ENCODE measurements at places on chromosomes 1 and 21.

DNA sequence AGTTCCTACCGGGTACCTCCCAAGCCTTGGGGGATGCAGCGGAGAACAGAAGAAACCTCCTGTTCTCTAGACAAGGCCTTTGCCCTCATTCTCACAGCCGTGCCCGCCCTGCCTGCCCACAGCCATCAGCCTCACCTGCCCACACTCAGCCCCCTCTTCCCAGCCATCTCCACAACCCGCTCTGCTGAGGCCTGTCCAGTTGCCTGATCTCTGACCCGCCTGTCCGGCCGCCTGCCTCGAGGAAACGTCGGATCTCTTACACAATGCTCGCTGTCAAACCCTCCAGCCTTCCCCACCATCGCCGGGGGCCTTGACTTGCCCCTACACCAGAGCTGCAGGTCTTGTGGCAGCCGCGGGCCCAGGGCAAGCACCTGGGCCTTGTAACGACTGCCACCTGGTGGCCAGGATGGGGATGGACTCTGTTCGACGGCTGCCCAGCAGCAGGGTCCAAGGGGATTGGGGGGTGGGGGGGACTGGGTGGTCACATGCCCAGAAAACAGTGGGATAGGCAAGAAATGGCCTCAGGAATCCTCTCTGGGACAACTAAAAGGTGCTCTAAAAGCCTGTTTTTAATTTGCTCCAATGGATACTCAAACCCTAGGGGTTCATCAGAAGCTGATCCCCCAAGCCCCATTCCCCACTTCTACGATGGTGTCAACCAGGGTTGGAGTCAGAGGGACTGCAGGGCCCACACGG is 31.0 kb downstream of the SLC45A1 start:
- peak; percentile 29 for DNase-seq

GRCh38 chr1:192439373-192440025 is 122.7 kb downstream of the RGS21 start:
- DNase-seq: no peak

GRCh38 chr1:29767769-29768425 is 531.6 kb downstream of the PTPRU start:
- no peak for DNase-seq

- no peak for DNase-seq
These were observed 41.3 kb upstream of the SLC19A2 start for GRCh38 chr1:169527001-169527400.

GRCh38 chr1:182210417-182210816 is 148.9 kb upstream of the ZNF648 start:
- DNase-seq: no peak

- no peak for DNase-seq
These were observed 6.7 kb upstream of the IRF2BP2 start for GRCh38 chr1:234616644-234617043.

- no peak for DNase-seq
These were observed 4.1 kb upstream of the TAGLN2 start for GRCh38 chr1:159929155-159930051.

- DNase-seq: no peak
These were observed 88.8 kb downstream of the CDC7 start for GRCh38 chr1:91589437-91589836.

DNA sequence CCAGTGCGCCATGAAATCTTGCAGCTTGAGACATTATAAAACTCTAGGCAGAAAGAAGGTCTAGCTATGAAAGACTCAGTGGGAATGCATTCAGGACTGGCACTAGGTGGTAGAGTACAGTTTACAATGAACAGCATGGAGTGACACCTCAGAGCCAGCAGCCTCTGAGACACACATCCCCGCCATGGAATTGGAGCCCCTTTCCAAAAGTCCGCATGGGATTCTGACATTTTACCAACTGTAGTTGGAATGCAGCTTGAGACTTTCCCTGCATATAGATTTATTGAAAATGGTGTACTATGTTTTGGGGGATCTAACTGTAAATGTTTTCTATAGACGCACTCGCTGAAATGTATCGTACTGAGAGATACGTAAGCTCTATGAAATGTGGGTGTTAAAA is 116.3 kb downstream of the ZSCAN20 start:
- no peak for DNase-seq

- peak; percentile 44 for DNase-seq
These were observed 1.3 kb downstream of the HES3 start for GRCh38 chr1:6245086-6245868.

GRCh38 chr1:200392625-200393185 is 17.1 kb downstream of the ZNF281 start:
- DNase-seq: no peak

- no peak for DNase-seq
These were observed 26.6 kb downstream of the SLC22A15 start for GRCh38 chr1:116002781-116003420.

- DNase-seq: no peak
These were observed 47.3 kb downstream of the LYPLAL1 start for GRCh38 chr1:219220945-219221344.

DNA sequence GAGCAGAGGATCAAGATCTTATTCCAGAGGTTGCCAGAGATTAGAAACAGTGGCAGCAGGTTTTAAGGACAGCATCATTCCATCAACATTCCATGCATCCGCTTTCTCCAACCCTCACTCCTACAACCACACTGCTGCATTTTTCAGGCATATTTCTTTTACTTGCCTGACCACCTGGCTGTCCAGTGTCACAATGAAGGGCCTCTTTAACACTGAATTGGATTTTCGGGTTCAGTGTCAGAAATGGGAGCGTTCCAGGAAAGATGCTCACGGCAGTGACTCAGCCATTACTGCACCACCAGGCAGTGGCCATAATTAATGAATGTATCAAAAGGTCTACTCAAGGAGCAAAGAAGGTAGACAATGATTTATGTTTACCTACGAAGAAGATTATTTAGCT is 200.4 kb upstream of the ESRRG start:
- no peak for DNase-seq

- DNase-seq: no peak
These were observed 15.0 kb downstream of the CDKN2C start for GRCh38 chr1:50985094-50985493.

DNA sequence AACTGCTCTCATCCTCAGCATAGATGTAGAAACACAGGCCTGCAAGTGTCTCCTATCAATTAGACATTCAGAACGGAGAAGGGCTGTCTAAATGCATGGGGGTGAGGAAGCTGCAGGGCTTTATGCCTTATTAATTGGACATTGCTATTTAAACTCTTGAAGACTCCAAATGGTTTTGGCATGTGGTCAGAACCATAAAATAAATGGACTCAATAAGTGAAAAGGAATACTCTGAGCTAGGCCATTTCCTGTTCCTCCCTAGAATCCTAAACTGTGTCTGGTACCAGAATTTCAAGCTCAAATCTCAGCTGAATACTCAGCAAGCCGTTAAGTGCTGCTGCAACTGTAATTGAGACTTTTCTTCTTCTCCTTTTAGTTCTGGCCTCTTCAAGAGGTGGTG is 80.4 kb upstream of the C1orf87 start:
- DNase-seq: no peak

DNA sequence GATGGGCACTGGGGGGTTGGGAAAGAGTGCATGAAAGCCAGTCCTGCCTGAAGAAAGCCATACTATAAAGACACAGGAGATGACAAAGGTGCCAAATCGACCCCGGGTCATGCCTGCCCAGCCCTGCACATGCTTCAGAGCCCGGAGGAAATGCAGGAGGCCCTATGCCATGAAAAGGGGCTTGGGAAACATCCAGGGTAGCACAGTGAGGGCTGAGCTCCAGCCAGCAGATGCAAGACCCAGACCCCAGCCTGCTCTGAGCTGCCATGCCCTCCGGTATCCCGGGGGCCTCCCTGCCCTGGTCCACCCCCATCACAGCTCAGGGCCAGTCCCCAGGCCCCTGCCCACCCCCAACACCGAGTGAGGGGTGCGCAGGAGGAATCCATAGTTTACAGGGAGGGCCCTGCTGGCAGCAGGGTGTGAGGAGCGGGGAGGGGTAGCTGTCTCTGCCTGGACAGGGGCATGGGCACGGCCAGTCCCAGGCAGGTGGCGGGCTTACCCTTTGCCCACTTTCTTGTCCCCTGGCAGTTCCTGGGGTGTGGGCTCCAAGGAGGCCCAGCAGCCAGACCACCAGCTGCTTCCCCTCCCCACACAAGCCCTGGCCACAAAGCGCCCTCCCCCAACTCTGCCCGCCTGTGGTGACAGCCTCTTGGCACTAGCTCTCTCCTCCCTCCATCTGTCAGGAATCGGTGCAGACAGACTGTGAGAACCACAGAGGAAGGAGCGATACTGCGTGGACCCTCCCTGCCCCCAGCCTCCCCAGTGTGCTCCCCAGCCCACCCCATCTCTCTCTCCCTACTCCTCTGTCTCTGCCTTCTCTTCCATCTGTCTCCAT is 16.8 kb downstream of the LRP8 start:
- no peak for DNase-seq

- DNase-seq: no peak
These were observed 18.3 kb upstream of the EPB41 start for GRCh38 chr1:28895896-28896608.

- DNase-seq: no peak
These were observed 27.9 kb downstream of the UTP25 start for GRCh38 chr1:209855623-209856022.

DNA sequence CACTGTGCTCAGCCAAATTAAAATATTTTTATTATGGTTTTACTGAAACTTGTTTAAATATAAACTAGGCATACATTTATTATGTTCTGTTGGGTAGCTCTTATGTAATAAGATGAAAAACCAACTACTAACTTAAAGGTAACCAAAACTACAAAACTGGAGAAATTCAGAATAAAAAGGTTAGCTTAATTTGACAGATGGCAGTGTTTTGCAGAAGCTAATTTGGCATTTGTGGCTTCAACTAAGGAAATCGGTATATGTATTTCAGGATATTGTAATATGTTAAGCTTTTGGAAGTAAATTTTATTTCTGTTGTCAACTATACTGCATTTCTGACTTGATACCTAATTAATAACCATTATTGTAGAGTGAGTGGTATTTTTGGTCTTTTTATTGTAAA is 18.8 kb downstream of the USP25 start:
- no peak for DNase-seq

DNA sequence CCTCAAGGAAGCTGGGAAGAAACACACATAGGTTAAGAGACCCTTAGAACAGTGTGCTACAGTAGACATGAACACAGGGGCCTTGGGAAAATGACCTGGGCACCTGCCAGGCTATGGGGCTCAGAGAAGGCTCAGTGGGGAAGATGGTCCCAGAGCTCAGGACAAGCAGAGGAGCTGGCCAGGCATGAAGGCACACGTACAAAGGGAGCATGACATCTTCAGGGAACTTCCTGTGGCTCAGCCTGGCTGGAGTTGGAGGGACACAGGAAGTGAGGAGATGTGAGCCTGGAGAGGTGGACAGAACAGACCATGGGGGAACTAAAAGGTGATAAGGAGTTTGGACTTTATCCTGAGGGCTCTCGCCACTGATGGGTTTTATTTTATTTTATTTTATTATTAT is 3.8 kb upstream of the SLC50A1 start:
- DNase-seq: no peak

- DNase-seq: no peak
These were observed 269.4 kb downstream of the RWDD3 start for GRCh38 chr1:95503278-95504030.

DNA sequence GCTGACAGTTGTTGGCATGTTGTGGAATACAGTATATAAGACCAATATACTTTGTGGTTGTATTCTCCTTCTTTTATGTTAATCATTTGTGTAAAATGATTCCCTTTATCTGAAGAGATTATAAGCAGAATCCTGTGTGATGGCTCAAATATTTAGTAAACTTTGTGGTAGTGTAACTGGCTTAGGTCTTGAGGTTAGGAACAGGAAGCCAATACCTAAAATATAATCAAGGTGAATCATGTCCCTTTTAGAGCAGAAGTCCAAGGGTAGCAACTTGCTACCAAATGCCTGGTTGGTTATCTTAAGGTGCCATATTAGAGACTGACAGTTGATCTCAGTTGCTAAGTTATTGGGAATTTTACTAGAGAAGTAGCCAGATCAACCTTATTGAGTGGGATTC is 398.5 kb upstream of the ADAMTS5 start:
- no peak for DNase-seq

- no peak for DNase-seq
These were observed 2.9 kb upstream of the GPR25 start for GRCh38 chr1:200869753-200870391.

DNA sequence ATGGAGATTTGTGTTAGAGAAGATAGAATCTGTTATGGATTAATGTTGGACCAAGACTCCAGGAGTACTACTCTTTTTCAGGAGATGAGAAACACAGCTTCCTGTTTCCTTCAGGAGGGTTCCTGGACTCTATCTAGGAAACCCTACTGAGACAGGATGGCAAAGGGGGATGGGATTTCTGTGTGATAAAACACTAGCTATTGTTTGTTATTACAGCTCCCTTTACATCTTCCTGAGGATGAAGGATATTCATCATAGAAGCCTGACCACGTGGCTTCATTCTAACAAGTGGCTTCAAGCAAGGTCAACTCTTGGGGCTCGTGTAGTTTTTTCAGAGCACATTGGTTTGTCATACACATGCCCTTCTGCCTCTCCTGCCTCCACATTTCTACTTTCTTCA is 33.3 kb downstream of the RGL1 start:
- no peak for DNase-seq

DNA sequence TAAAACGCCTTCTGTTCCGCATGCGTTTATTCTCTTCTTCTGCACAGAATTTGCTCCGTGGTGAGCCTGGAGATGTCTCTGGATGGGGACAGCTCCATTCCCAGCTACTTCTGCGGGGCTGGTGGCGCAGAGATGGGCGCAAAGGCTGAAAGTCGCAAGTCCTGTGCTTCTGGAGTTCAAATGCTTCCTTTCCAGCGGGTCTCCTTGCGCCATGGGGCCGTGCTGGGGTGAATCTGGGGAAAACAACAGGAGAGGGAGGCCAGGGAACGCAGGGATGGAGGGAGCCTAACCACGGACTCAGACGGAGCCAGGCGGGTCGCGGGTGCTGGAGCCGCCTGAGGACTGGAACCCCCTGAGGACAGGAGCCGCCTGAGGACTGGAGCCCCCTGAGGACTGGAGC is 2.9 kb upstream of the OR2T12 start:
- no peak for DNase-seq

DNA sequence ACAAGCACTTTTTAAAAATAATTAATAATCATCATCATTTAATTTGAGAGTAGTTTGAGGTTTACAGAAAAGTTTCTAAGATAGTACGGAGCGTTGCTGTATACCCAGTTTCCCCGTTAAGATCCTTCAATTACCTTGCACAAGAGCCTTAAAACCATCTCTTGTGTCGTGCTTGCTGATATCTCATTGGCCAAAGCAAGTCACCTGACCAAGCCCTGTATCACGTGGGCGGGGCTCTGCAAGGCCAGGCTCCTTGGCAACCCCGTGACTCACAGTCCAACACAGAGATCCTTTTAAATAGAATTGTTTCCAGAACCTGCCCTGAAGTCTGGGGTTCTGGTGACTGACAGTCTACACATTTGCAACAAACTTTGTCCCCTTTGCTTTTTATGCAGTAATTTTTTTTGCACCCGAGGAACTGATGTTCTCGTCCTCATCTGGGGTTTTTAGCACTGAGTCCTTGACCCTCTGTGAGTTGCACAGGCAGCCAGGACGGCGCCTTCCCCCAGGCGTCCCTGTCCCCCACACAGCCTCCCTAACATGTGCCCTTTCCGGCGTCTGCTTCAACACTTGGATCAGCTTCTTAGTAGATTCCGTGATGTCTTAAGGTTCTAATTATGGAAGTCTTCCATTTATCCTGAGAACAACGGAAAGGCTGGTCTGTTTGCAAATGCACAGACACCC is 183.3 kb upstream of the TMEM51 start:
- DNase-seq: no peak

GRCh38 chr1:25863486-25864262 is 4.4 kb upstream of the AUNIP start:
- DNase-seq: no peak

- no peak for DNase-seq
These were observed 18.1 kb upstream of the RCOR3 start for GRCh38 chr1:211241071-211241470.
